Stimulated activated CD8-positive, alpha-beta memory T cell treated with anti-CD3 and anti-CD28 coated beads, Interleukin-2, amount 100 ng/mL, for 48 hours (primary cell): ENCODE measurements at places on chromosomes 2 and 18.

DNA sequence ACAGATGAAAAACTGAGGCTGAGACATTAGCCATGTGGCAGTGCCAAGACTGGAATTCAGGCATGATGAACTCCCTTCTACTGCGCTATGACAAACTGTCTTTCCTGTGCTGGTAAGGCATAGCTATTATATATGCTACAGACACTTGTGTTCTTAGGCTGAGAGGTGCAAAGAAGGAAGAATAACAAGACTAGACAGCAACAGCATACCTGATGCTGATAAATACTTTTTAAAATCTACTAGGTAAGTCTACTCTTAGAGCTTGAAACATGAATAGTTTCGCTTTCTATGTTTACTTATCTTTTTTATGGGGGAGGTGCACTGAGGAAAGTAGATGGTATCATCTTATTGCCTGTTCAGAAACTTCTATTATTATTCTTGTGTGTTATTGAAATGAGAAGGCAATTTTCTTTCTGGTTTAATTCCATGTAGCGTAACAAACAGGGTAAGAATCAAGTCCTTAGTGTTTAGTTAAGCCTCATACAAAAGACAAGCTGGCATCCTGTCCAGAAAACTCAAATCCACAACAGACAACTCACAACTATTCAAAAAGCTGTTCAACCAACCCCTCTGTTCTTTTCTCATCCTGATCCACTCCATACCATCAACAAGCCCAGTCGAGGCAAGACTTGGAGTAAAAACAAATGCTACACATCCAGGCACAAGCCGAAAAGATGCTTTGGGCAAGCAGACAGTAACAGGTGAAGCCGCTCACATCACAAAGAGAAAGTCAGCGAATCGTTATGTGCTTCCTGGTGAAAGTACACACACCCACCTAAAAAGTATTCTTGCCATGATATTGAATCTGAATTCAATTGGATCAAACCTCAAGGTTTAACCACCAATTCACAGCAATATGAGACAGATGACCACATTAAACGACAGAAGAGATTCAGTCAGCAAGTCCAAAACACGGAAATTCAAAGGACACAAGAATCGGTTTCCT, 1.5 kb downstream of the TTC32 start:
- DNase-seq: no peak

DNA sequence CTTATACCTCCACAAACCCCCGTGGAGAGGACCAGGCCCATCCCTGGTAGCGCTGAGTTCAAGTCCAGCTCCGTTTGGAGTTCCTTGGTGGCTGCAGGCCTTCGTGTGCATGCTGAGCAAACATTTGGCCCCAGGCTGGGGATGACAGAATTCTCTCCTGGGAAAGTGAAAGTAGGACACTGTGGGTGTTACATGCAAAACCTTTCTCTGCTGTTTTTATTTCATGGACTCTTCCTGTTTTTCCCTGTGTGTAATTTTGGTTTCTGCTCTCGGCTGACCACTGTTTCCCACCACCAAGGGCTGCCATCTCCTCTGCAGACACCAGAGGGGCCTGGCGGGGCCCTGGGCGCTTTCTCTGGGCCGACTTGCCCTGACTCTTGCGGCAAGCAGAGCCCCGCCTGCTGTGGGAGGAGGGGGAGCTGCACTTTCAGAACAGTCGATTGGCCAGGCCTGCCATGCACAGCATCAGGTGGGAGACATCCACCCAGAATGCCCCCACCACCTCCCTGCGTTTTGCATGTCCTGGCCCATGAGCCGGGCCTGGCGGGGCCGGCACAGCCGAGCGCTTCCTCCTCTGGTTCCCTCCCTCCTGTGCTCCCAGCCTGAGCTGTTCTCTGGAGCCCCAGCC, 102.4 kb downstream of the CABLES1 start:
- DNase-seq: peak; percentile 51

DNA sequence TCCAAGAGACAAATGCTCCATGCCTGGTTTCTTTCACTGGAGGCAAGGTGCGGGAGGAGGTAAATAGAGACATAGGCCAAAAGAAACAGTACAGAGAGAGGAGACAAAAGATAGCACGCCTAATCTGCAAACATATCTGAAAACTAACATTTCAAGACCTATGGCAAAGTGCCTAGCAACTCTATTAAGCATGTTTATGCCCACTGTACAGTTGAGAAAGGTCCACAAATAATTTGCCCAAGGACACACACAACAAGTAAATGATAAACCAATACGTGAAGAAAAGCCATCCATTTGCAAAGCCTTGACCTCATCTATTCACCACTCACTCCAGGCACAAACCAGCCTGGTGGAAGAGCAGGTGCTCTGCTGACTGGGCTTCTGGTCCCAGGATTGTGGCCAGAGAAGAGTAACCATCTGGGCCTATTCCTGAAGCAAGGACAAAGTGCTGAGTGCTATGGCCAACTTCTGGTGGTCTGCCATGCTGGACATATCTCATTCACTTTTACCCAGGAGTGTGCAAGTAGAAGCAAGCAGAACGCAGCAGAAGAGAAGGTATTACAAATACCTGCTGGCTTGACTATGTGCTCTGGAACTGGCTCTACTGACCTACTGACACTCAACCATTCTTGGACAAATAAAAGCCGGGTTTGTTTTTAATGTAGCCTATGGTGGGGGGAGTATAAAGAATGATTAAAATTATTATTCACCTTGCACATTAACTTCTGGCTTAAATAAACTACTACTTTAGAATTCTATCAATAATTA, 25.3 kb downstream of the TMEM131 start:
- DNase-seq: no peak

- DNase-seq: no peak
Measured at GRCh38 chr2:16014802-16015201, 74.5 kb downstream of the MYCN start.

DNA sequence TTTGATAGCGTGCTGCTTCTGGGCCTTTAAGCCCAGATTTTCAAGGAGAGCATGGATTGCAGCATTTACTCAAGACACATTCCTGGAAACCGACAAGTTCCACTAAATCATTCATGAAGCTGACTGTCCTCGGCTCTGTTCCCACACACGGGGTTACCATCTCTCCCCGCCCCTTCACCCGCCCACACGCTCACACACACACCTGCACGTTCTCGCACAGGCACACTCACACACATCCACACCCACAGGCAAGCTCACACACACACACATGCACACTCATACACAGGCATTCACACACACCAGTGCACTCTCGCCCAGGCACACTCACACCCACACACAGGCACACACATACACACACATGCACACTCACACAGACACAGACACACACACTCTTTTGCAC, 150.0 kb upstream of the AGAP1 start:
- DNase-seq: no peak

DNA sequence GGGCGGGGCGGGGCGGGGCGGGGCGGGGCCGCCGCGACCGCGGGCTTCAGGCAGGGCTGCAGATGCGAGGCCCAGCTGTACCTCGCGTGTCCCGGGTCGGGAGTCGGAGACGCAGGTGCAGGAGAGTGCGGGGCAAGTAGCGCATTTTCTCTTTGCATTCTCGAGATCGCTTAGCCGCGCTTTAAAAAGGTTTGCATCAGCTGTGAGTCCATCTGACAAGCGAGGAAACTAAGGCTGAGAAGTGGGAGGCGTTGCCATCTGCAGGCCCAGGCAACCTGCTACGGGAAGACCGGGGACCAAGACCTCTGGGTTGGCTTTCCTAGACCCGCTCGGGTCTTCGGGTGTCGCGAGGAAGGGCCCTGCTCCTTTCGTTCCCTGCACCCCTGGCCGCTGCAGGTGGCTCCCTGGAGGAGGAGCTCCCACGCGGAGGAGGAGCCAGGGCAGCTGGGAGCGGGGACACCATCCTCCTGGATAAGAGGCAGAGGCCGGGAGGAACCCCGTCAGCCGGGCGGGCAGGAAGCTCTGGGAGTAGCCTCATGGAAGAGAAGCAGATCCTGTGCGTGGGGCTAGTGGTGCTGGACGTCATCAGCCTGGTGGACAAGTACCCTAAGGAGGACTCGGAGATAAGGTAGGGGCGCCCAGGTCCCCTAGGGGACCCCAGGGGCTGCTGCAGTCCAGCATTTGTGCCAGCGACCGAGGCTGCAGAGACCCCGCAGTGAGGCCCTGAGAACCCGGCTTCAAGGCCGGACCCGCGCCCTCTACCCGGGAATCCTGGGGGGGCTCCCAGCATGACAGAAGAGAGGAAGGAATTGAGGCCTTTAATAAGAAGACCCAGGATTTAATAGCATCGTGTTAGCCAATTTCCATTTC, at the start of gene KHK:
Gene KHK, plus strand, starts transcription at position 49 of the 870 bp plus-strand sequence. Its CDS starts 488 bp downstream, at position 537.
- no peak for DNase-seq

DNA sequence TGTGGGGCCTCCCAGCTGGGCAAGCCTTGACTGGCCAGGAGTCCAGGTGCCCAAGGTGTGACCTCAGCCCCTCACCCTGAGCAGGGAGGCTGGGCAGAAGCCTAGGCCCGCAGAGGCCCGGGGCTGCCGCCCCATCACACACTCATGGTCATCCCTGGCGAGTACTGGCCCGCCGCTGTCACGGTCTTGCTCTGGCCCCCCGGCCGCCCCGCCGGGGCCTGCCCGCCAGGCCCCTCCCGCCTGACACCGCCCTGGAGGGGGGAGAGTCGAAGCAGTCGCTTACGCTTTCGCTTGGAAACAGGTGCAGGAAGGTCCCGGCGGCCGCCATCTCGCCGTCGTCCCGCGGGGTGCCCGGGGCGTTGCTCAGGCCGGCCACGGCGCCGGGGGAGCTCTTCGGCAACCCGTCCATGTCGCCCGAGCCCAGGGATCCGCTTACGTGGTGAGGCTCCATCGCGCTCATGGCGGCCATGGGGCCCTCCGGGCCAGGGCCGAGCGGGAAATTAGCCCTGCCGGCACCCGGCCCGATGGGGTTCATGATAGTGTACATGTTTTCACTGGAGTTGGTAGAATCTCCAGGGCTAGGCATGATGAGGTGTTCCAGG, 26.6 kb upstream of the ANKRD62 start:
- no peak for DNase-seq

GRCh38 chr2:207802650-207803049, 32.9 kb upstream of the FZD5 start:
- DNase-seq: no peak

GRCh38 chr2:210269148-210269547, 43.9 kb upstream of the ACADL start:
- DNase-seq: no peak

- no peak for DNase-seq
Measured at GRCh38 chr2:97741251-97741650, 27.9 kb downstream of the ZAP70 start.

- no peak for DNase-seq
Measured at GRCh38 chr2:43707255-43708015, 31.2 kb upstream of the C1GALT1C1L start.

DNA sequence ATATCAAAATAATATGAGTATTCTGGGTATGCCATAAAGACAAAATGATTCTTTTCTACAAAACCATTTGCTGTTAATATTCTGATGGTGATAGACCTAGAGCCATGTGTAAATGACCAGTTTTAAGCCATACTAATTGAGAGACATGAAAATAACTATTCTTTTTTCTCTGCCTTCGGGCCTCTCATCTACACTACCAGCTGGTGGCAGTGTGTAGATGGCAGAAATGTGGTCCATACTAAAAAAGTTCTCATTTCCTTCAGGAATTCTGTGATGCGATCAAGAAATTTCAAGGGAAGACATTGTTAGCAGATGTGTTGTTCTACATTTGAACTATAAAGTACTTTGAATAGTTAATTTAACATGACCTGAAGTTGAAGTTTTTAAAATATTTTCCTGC, 485.2 kb downstream of the TRIB2 start:
- DNase-seq: no peak

DNA sequence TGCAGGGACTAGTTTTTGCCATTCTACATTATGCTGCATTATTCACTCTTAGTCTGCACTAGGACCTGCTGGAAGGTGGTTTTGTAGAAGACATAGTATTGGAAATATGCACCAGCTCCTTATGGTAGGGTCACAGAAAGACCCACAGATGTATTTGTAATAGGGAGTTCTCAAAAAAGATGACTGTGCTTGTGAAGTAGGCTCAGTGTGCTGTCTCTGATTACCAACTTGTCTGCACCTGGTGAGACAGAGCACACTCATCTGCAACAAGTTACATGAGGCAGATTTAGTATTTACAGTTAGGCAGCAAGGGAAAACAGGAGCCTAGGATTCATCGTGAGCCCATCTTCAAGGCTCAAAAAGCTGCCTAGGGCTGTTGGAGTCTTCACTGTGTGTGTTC, 29.4 kb downstream of the RHBDD1 start:
- no peak for DNase-seq

DNA sequence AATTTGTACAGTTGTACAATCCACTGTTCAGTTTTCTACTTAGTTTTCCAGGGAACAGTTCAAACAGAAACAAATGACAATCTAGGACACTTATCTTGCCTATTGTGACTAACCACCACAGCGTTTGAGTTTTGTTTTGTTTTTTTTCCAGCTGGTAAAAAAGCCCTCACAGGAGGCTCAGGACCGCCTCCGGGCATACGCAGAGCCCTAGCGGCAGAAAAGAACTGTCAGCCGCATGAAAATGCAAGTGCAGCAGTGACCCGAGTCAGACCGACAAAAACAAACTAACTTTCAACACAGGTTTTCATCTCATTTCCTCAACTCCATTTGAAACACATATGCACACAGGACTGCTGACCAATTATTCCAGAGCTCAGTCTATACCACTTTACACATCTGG, 68.6 kb downstream of the STEAP3 start:
- DNase-seq: no peak

DNA sequence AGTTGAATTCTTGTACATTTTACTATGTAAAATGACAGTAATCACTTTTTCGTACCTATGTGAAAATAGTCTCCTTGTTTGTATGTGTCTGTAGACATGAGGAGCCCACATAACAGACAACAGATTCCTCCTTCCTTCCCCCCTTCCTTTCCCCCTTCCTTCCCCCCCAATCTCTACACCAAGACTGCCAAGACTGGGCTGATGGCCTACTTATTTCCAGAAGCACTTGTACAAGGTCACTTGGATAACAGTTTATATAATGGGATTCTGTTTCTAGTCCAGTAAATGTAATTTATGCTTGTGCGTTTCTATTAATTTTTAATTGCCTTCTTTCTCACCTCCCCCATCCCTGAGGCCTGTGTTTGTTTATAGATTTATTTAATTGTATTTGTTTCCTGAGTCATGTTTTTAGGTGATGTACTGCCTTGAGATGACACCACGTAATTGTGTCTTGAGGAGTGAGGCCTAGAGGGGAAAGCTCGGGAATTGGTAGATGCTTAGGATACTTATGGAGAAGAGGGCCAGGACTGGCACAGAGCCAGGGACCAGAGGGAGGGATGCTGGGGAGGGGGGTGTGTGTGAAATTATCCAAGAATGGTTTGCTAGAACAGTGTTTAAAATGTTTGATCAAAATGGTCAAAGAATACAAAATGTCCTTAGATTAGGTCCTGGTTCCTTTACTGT, 12.3 kb downstream of the B3GNT2 start:
- DNase-seq: no peak

DNA sequence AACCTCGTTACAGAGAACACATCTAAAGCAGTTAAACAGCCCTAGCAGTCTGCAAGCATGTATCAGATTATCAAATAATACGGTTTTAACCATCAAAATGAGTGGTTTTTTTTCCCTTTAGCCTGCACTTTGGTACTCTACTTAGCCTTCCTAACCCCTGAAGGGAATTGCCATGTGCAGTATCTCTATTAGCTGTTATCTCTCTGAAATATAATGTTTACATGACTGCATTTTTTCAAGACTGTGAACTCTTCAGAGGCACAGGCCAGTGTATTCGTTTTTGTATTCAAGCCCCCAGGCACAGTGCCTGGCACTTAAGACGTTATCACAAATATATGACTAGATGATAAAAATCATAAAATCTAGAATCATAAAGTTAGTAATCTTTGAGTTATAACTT, 509.5 kb downstream of the PARD3B start:
- no peak for DNase-seq

- no peak for DNase-seq
Measured at GRCh38 chr2:147679955-147680531, 164.8 kb upstream of the ACVR2A start.

GRCh38 chr2:84450288-84451227, 8.5 kb downstream of the SUCLG1 start:
- no peak for DNase-seq
